ENCODE measurements at places on chromosomes 3 and 15. TPM values are rescaled to one million over a fixed set of nuclear protein-coding genes. Genes with fewer than 3 reads are reported as not detected.
A peak's percentile ranks its signal among the peaks of the same experiment; 100 is the strongest.

- no peak overlapping the region for H3K4me3 ChIP-seq
- H3K27me3 ChIP-seq = no peaks in the 10 kb centered on the region
- H3K4me1 ChIP-seq = peaks cover 19% of the 10 kb centered on the region
- no peak overlapping the region for H3K27ac ChIP-seq
- no peaks in the 10 kb centered on the region for H3K36me3 ChIP-seq
These were observed 15.1 kb upstream of the RFTN1 start for GRCh38 chr3:16528581-16528993.

DNA sequence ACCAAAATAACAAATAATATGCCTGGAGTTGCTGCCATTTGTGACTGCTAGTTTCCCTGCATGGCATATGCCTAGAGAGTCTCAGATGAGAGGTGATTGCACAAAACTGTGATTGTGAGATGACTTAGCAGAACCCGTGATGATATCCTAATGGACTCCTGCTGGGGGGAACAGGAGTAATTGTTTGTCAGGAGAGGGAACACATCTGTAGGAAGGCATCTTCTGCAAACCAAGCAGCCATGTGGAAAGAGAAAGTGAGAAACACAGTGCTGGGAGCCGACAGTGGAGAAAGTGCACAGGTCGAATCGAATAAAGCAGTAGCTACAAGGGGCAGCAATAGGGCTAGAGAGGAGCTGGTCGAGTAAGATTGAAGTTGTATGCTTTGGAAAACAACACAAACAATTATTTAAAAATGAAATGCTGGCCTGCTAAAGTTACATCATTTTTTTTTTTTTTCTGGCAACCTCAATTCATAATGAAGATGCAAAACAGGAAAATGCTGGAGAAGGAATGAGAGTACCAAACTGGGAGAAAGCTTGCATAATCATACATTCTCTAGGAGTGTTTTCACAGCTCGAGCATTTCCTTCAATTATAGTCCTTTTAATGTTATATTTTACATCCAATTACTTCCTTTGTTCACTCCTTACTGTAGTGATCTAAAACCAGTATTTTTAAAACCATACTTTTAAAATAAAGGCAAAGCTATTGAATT is 494.2 kb upstream of the AGTR1 start:
- H3K4me1 ChIP-seq = no peaks in the 10 kb centered on the region
- no peak overlapping the region for H3K4me3 ChIP-seq
- H3K36me3 ChIP-seq = no peaks in the 10 kb centered on the region
- no peak for DNase-seq
- H3K27me3 ChIP-seq = no peaks in the 10 kb centered on the region
- no peak overlapping the region for H3K27ac ChIP-seq

DNA sequence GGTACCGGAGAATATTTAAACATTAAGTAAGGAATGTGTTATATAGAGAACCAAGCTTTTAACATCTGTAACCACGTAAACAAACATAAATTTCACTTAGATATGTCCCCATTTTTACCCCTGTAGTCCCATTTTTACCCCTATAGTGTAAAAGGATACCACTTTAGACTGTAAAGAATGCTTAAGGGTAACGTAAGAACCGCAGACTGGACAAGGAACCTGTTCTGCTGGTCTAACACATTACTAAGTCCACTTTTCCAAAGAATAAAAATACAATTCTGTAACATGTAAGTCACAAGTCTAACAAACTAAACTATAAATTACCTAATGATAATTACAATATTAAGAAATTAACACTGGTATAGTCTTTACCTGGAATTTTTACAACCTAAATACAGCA is 2.9 kb downstream of the SLC12A6 start:
- H3K27ac ChIP-seq = peak overlapping the region; percentile 93
- peak overlapping the region; percentile 98 for H3K4me3 ChIP-seq
- no peaks in the 10 kb centered on the region for H3K36me3 ChIP-seq

EFCAB12 gene
- 6.2 TPM for total RNA-seq
